Epithelial cell of prostate (primary cell): ENCODE measurements at places on chromosomes 1 and 21.

DNA sequence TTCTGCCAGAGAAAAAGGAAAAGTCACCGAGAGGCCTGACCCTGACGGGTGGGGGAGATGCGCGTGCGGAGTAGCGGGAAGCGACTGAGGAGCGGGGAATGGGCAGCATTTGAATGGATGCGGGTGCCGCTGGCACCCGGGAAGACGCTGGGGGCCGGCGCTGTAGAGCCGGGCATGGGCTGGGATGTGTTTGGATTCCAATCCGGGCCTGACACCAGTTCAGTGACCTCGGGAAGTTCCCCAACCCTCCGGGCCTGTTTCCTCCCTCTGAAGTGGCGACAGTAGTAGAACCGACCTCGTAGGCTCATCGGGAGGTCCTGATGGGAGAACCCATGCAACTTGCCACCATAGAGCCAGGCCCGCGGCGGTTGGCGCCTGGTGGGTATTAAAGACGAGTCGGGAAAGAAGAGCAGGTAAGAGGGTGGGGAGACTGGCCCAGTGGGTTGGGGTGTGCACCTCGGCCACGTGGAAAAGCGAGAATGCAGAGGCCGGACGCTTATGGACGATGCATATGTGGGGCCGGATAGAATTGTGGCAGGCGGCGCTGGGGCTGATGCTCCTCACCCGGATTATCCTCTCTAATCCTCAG, 642 bp upstream of the SLC16A1 start:
- DNase-seq, result no peak

GRCh38 chr21:40733024-40733397, 113.9 kb downstream of the DSCAM start:
- DNase-seq, result no peak

DNA sequence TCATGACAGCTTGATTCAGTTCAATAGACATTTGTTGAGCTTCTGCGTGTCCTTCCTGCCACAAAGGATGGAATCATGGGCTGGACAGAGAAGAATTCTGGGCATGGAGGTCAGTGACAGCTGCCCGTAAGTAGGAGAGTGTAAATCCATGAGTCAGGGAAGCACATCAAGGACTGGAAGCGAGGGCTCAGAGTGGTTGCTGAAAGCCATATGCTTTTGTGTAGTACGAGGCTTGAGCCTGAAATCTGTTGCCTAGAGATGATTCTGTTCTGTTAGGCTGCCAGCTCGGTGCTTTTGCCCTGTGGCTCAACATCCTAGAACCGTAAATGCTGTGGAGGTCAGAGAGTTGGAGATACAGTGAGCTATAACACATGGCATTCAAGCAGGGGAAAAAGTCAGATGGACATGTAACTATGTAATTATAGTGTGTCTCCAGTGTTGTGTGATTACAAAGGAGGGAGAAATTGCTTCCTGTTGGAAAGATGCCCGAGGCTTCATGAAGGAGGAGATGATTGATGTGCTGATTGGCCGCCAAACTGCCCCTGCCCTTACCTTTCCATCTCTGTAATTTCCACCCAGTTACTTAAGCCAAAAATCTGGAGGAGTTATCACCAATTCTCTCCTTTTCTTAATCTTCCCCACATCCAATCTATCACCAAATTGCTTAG, 92.8 kb upstream of the CACNA1E start:
- DNase-seq, result no peak

DNA sequence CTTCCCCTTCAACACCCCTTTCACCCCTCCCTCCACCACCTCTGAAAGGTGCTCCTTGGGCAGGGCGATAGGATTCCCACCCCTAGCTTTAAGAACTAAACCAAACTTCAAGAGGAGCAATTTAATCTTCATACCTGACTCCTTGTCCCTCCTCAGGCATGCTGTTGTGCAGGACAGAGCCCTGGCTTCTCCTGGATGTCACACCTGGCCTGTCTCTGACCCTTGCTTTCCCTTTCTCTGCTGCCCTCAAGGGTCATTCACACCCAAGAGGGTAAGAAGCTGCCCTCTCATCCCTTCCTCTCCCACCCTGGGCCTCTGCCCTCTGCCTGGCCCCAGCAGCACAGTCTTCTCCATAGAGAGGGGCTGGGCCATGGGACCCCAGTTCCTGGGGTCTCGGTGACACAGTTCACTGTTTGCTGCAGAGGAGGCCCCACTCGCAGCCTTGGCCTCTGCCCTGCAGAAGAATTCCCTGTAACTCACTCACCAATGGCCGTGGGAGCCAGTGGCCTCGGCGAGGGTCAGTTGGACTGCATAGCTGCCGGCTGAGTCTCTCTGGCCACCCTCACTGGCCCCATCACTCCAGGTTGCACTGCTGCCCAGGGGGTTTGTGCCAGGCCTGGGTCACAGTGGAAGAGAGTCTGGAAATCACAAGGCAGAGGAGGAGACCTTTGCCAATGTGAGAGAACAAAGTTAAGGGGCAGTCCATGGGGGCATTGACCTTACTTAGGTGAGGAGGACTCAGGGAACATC, 28.4 kb upstream of the LHX4 start:
- no peak for DNase-seq

GRCh38 chr1:78222225-78222959, 176.6 kb downstream of the GIPC2 start:
- no peak for DNase-seq

DNA sequence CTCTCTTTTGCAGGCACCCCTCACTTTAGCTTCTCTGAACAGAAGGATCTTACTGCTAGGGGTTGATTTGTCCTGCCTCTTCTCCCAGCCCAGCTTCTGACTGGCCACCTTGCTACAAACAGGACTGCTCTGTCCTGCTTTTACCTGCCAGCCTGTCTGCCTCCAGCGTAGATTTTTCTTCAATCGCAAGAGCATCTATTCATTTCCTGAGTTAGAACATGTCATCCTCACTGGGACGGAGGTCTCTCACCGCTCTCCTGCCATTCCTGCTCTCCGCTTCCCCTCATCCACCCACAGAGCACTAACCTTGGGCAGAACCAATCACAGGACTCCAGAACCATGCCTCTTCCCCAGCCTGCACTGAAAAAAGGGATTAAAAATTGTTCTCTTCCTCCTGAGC, 3.5 kb upstream of the ATP1B1 start:
- no peak for DNase-seq

DNA sequence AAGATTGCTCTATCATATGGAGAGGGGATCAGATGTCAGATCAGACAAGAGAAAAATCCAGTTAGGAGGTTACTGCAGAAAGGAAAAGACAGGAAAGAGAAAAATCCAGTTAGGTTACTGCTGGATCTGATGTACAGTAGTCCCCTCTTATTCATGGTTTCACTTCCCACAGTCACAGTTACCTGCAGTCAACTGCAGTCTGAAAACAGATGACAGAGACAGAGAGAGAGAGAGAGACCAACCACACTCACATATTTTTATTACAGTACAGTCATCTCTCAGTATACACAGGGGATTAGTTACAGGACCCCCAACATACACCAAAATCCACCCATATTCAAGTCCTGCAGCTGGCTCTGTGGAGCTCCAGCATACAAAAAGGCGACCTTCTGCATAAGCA, 29.3 kb downstream of the NUP133 start:
- DNase-seq, result no peak

DNA sequence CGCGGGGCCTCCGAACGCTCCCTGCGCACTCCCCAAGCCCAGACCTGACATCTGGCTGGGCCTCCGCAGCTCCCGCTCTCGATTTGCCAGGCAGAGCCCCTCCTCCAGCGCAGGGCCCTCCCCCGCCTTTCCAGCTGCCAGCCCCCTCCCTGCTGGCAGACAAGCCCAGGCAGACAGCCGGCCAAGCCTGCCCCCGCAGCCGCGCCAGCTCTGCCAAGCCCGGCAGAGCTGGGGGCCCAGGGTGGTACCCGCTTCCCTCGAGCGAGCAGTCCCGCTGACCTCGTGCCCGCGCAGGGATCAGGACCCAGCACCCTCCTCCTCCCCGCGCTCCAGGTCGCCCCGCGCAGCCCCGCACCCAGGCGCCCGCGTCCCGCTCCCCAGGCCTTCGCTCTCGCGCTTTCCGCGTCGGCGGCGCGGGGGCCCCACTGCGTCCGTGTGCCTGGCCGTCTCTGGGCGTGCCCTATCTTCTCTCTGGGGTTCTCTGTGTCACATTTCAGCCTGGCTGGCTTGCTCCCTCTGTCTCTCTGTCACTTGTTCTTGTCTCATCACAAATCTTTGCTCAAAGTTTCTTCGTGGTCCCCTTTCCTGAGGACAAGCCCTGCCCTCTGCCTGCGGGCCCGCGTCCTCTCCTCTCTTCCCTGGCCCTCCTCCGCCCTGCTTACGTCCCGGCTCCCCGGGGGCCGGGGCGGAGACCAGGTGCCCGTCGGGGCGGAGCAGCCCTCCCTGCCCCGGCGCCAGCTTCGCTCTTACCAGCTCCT, 580 bp downstream of the INKA2 start:
- DNase-seq, result no peak

DNA sequence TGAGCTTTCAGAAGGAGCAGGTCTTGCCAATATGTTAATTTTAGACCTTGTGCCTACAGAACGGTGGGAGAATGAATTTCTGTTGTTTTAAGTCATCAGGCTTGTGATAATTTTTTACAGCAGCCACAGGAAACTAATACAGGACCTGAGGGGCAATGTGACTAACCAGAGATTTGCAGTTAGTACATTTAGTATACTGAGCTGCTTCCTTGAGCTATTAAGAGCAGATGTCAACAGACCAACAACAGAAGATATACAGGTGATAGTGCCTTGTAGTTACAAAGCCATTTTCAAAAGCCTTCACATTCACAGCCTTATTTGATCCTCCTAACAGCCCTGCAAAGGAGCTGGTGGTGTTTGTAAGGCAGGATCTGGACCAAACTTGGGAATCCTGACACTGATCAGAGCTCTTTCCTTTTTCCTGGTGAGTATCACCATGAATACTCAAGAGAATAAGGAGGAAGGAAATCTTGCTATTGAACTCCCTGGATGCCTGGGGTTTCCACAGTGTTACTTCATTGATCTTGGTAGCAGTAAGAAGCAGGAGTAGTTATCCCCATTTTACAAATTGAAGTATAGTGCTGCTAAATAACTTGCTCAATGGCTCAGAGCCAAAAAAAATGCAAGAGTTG, 4.7 kb upstream of the SLAMF1 start:
- DNase-seq, result no peak
